Peyer's patch (tissue), 4 donors: ENCODE measurements at places on chromosomes 4 and X. TPM values are rescaled to one million over a fixed set of nuclear protein-coding genes. Genes with fewer than 3 reads are reported as not detected.

Gene SLC16A2
- 2.5 TPM for total RNA-seq

Gene P2RY8
- total RNA-seq, result 0.35 TPM

Gene GPC3
- 1.1 TPM for total RNA-seq

Gene SLC25A4
- total RNA-seq, result 35.3 TPM

Gene GLOD5
- total RNA-seq, result not detected
